ENCODE measurements at places on chromosomes 12 and 14.
A peak's percentile ranks its signal among the peaks of the same experiment; 100 is the strongest.

GRCh38 chr14:71466946-71467345, 465.3 kb upstream of the RGS6 start:
- no peak for DNase-seq

- DNase-seq, result no peak
These were observed 322.6 kb downstream of the PCNX1 start for GRCh38 chr14:71229875-71230274.

DNA sequence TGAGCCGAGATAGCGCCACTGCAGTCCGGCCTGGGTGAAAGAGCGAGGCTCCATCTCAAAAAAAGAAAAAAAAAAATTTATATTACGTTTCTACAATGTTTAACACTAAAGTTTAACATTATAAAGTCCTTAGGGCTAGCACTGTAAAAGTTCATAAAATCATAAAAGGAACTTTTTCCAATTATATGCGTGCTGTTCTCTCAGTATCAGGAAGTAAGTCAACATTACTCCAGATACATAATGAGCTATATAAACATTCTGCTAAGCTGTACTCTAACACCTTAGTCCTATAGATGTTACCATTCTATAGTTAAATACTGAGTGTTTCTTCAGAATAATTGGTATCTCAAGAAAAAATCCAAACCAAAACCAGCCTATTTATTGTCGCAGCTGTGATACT, 32.6 kb downstream of the SLC41A2 start:
- no peak for DNase-seq

DNA sequence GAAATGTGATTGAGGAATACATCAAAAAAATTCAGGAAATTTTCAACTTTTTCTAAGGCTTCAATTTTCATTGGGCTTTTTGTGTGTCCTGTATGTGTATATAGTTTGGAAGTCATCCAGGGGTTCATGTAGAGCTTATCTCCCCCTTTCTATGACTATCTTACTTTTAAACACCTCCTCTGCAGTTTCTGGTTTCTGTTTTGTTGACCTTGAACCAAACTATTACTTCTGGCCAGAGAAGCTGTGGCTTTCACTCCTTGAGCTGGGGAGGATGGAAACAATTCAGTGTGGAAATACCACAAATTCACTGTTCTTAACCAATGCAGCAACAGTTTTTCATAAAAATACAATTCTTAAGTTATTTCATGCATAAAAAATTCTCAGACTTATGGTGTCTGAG, 613.2 kb upstream of the SEL1L start:
- DNase-seq, result no peak

DNA sequence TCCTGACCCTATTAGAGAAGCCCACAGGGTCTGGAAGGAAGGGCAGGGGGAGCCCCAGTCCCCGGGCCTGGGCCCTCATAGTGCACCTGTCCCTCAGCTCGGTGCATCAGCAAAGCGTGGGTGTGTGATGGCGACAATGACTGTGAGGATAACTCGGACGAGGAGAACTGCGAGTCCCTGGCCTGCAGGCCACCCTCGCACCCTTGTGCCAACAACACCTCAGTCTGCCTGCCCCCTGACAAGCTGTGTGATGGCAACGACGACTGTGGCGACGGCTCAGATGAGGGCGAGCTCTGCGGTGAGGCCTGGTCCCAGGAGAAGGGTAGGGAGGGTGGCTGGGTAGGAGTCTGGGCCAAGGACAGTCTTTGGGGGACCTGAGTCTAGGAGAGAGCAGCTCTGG, 26.3 kb upstream of the LRP1-AS start:
- no peak for DNase-seq

GRCh38 chr14:32306549-32306948, 22.5 kb upstream of the AKAP6 start:
- no peak for DNase-seq

DNA sequence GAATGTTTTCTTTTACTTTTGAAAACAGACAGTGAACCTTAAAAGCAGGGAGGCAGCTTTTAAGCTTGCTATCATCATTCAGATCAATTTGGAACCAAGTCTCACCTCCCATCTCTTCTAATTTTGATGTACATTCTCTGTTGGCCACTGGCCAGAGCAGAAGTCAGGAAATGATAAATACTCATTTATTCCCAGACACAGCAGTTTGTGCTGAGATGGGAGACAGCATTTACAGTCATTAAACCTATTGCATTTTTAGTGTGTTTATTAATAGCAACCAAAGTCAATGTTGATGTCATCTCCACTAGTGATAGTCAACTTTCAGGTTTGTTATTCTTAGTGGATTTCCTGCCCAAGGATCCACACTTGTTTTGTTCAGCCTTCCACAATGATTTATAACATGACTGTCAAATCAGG, 320.0 kb upstream of the ATP2B1 start:
- no peak for DNase-seq

DNA sequence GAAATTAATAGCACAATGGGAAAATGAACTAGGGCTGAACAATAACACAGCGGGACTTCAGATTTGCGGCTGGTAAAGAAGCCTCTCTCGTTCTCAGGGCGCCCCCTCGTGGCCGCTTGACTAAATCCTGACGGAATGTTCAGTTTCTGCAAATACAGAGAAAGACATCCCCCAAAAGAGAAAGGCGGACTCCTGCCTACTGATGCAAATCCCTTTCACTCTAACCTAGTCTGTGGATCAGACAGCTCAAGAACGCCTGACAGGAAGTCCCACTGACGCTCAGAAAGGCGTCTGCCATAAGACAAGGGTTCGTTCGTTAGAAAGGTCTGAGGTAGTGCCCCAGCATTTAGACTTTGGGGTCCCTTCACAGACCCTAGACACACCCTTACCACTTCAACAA, 2.5 kb downstream of the NUAK1 start:
- DNase-seq, result peak; percentile 39

GRCh38 chr12:116964054-116965050, 53.6 kb downstream of the FBXW8 start:
- no peak for DNase-seq

- DNase-seq, result no peak
These were observed 15.6 kb downstream of the OTUB2 start for GRCh38 chr14:94041551-94042346.

GRCh38 chr12:44812062-44812461, 64.1 kb downstream of the NELL2 start:
- DNase-seq, result no peak

- no peak for DNase-seq
These were observed 17.4 kb downstream of the EGLN3 start for GRCh38 chr14:33933386-33933933.

DNA sequence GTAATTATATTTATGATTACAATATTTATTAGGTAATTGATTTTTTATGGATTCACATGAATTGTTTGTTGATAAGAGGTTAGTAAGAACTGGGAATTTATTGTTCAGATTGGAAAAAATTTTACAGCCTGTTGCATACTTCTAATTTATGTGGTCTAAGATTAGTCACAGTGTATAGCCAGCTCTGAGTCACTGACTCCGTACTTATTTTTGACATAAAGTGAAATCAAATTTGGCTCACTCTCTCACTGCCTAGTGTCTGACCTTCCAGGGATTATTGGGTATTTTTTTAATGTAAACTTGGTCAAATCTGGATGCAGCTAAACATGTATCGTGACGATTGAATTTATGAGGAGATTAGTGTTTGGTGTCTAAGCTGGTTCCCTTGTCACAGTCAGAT, 109.3 kb downstream of the PTPRQ start:
- no peak for DNase-seq

- DNase-seq, result no peak
These were observed 33.4 kb upstream of the SMOC1 start for GRCh38 chr14:69845787-69846186.

DNA sequence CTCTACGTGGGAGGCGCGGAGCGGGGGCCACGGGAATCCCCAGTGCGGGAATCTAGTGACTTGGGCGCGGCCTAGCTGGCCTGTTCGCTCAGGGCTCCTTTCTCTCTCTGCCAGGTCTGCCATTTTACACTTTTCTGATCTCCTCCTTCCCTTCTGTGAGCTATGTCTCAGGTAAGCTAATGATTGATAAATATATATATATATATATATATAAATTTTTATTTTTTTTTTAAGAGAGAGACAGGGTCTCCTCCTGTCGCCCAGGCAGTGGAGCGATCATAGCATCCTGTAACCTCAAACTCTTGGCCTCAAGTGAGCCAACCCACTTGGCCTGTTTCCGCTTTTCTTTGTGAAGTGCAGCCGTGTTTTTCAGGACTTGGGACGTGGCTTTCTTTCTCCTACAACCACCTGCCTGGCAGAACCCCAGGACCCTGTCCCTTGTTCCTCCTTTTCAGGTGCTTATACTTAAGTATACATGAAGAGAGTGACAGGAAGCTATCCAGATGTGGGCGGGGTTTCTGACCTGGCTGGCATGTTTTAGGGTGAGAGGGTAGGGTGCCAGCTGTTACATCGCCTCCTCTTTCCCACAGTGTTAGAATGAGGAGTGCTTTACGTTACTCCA, 547 bp downstream of the ZNF140 start:
- no peak for DNase-seq

GRCh38 chr12:104740668-104741067, 217.4 kb downstream of the SLC41A2 start:
- DNase-seq, result no peak

GRCh38 chr14:34060651-34060999, 109.8 kb upstream of the EGLN3 start:
- DNase-seq, result no peak

GRCh38 chr12:13038491-13039161, 5.6 kb upstream of the FAM234B start:
- DNase-seq, result no peak

DNA sequence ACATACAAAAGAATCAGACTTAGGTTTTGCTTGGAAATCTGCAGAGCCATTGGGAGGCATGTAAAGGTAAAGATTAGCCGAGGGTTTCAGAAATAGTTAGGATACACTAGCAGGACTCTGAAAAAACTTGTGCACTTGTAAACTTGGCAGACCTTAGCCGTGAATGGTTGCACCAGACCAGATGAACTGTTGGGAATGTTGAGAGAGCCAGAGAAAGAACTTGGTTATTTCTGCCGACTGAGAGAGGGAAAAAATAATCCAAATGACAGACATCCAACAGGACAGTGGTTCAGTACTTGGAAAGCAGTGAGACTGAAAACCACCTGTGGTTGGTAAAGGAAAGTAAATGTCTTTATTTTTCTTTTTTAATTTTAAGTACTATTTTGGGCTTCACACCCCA, 222.5 kb upstream of the DDHD1 start:
- no peak for DNase-seq

- no peak for DNase-seq
These were observed 668.1 kb downstream of the MED13L start for GRCh38 chr12:115609347-115609746.

DNA sequence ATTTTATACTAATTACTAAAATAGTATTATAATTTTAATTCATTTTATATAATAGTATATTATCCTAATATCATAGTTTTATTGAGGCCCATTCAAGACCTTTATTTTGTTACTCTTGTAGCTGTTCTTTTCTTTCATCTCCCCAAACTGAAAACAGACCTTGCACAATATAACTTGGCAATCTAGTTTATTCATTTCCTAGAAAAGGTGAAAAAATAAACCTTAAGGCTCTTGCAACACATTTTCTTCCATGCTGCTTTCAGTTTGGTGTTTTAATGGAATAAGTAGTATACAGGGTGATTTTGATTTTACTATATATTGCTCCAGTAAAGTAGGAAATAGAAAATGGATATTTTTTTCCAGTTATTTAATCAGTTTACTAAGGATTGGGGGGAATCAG, 174.0 kb downstream of the SLC2A13 start:
- no peak for DNase-seq

- no peak for DNase-seq
These were observed 9.0 kb downstream of the RHOF start for GRCh38 chr12:121784460-121784859.

DNA sequence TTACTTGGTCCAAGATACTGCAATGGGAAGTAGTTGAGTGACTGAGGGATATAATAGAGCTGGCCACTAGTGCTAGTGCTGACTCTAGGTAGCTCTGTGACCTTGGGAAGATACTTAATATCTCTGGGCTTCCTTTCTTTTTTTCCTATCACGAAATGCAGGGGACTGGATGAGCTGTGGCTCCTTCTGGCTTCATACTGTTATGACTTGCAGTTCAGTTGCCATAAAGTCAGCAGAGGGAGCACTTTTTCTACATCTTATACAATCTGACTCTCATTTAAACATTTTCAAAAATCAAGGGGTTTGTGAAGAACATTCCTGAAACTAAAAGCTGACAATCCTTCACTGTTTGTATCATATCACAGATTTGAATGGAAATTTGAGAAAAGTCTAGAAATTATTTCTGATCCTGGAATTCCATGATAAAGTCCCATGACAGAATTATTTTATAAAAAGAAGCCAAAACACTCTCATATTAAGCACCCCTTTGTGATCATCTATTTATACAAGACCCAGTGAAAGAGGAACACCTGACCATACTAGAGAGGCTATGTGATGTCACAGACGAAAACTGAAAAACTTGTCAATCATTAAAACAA, 5.3 kb downstream of the BHLHE41 start:
- DNase-seq, result no peak

GRCh38 chr12:95083938-95084337, 10.5 kb upstream of the NR2C1 start:
- no peak for DNase-seq

- DNase-seq, result no peak
These were observed 13.1 kb downstream of the CFAP54 start for GRCh38 chr12:96502477-96502876.

DNA sequence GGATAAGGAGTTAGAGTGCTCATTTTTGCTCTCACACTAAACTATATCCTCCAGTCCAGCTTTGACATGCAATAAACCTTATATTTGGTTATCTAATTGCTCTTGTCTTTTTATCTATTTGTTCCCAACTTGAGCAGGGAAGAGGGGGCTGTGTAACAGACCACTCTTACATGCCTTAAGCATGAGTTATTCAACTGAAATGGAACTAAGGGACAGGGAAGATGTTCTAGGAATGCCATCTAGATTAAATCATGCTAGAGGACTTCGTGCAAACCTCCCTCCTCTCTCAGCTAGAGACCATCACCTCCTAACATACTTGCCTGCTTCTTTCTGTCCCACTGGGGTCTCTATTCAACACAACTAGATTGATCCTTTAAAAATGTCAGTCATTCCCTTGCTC, 20.6 kb downstream of the SPX start:
- DNase-seq, result no peak

GRCh38 chr14:58813745-58814144, 176.0 kb downstream of the DACT1 start:
- no peak for DNase-seq

- no peak for DNase-seq
These were observed 151.0 kb upstream of the LMO3 start for GRCh38 chr12:16756833-16757555.

- DNase-seq, result no peak
These were observed 88.1 kb downstream of the TMEM30B start for GRCh38 chr14:61192989-61193388.

DNA sequence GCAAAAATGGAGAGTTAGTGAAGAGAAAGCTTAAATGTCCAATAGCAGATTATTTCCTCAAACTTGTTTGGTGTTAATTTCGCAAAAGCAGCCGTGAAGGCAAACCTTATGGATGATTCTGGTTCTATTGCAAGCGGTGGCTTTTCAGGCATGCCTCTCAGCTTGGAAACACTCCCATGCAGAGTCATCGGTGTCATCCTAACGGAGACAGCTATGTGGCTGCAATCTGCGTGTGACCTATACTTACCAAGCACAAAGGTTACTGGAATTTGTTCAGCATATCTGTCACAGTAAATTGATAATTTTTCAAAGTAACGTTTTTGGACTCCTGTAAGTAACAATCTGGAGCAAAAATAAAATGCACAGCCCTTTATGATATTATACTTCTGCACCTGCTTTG, 5.0 kb downstream of the BEST3 start:
- no peak for DNase-seq

GRCh38 chr12:131280426-131280825, 326.7 kb downstream of the ADGRD1 start:
- DNase-seq, result no peak
